ENCODE measurements at places on chromosomes 12 and 14. TPM values are rescaled to one million over a fixed set of nuclear protein-coding genes. Genes with fewer than 3 reads are reported as not detected.

DNA sequence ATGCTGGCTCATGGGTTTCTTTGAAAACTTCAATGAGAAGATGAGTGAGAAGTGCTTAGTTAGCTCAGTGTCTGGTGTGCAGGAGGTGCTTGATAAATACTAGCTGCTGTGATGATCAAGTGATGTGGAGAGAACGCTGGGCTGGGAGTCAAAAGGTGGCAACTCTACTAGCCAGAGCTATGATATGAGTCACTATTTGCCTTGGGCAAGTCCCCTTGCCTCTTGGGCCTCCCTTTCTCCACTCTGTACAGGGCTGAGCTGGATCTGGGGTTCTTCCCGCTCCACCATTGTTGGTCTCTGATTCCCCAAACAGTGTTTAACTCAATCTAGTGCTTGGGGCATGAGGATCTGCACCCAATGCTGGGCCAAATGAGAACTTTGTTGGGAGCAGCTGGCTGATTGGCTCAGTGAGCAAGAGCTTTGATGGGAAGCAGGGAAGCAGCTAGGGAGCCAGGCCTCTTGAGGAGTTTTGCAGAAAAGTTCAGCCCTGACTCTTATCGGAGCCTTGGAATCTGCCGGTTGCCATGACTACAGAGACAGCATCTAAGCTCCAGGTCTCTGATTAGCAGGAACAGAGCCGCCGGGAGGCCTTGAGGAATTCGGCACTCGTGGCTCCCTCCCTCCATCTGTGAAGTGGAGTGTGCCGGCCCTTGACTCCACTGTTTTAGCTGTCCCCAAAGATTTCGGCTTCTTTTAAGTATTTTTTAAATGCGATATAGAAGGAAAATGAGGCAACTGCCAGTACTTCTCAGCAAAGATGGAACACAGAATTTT is 82.1 kb upstream of the HSPB8 start:
- no peak for DNase-seq
- no peak overlapping the region for H3K4me3 ChIP-seq
- H3K4me1 ChIP-seq: no peaks in the 10 kb centered on the region

DNA sequence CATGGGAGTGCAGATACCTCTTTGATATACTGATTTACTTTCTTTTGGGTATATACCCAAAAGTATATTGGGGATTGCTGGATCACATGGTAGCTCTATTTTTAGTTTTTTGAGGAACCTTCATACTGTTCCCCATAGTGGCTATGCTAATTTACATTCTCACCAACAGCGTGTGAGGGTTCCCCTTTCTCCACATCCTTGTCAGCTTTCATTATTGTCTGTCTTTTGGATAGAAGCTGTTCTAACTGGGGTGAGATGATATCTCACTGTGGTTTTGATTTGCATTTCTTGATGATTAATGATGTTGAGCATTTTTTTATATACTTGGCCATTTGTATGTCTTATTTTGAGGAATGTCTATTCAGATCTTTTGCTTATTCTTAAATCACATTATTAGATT is 44.1 kb upstream of the JDP2 start:
- no peak overlapping the region for H3K4me3 ChIP-seq
- H3K4me1 ChIP-seq: no peaks in the 10 kb centered on the region
- no peaks in the 10 kb centered on the region for H3K36me3 ChIP-seq

DNA sequence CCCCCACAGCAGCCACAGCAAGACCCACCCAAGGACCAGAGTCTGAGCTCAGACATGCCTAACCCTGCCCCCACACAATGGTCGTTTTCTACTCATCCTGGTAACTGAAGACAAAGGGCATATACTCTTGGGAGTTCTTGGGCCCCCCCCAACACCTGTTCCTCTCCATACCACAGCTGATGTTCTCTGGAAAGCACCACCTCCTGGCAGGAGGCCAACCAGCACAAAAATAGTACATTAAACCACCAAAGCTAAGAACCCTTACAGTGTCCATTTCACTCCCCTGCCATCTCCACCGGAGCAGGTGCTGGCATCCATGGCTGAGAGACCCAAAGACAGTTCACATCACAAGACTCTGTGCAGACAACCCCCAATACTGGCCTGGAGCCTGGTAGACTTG is 80.6 kb upstream of the DAAM1 start:
- no peaks in the 10 kb centered on the region for H3K27me3 ChIP-seq
- no peaks in the 10 kb centered on the region for H3K36me3 ChIP-seq
- H3K4me3 ChIP-seq: no peak overlapping the region
- H3K27ac ChIP-seq: no peak overlapping the region
- peaks cover 8% of the 10 kb centered on the region for H3K4me1 ChIP-seq

GRCh38 chr14:41285186-41285748 is 321.4 kb upstream of the LRFN5 start:
- H3K27me3 ChIP-seq: no peaks in the 10 kb centered on the region
- H3K27ac ChIP-seq: no peak overlapping the region
- no peaks in the 10 kb centered on the region for H3K36me3 ChIP-seq
- no peak overlapping the region for H3K4me3 ChIP-seq
- no peak for DNase-seq
- H3K4me1 ChIP-seq: no peaks in the 10 kb centered on the region

DNA sequence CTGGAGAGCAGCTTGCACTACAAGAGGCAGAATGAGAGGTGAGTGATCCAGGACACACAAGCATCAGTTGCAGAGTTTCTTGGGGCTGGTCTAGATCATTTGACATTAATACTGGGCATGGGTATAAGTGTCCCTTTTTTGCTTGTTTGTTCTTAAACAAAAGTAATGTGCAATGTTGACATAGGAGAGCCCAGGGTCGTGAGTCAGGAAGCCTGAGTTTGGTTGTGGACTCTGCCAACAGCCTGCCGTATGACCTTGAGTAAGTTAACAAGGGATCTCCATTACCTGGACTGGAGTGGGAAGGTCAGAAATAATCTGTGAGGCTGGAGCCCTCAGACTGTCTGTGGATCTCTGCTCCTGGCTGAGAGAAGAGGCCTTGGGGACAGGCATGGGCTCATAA is 170.3 kb downstream of the KCNA5 start:
- no peaks in the 10 kb centered on the region for H3K36me3 ChIP-seq
- no peak overlapping the region for H3K4me3 ChIP-seq
- H3K27ac ChIP-seq: no peak overlapping the region
- no peak for DNase-seq
- H3K27me3 ChIP-seq: no peaks in the 10 kb centered on the region
- no peaks in the 10 kb centered on the region for H3K4me1 ChIP-seq

DNA sequence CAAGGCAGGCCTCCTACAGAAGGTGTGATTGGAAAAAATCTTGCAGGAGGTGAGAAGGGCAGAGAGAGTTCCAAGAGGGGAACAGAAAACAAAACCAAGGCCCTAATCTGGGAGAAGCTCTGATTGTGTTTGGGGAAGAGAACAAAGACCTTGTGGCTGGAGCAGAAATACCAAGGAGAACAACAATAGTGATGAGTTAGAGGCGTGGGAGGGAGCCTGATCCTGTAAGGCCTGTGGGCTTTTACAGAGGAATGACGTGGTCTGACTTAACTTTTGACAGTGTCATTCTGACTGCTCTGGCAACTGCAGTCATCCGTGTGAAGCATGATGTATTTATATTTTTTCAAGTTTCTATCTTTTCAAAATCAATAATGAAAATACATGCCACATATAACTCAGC is 200.6 kb downstream of the ANO4 start:
- no peak overlapping the region for H3K4me3 ChIP-seq
- no peaks in the 10 kb centered on the region for H3K27me3 ChIP-seq
- H3K27ac ChIP-seq: no peak overlapping the region
- DNase-seq: peak; percentile 78
- H3K36me3 ChIP-seq: no peaks in the 10 kb centered on the region

DNA sequence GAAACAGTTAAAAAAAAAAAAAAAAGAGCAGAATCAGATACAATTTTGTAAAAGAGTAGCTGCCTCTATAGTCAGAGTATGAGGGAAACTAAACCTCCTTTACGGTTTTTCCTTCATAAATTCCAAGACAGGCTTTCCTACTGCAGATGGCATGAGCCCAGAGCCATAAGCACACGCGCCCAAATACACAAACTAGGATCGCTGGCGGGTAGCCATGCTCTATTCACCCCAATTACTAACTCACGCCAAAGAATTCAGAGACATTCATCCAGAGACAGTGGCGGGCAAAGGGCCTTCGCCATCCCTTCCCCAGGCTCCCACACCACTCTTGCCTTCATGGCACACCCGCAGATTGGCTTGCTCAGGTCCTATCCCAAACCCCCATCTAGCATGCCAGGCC is 48.2 kb downstream of the MOK start:
- H3K27me3 ChIP-seq: no peaks in the 10 kb centered on the region
- no peak overlapping the region for H3K4me3 ChIP-seq
- peaks cover 10% of the 10 kb centered on the region for H3K4me1 ChIP-seq
- H3K36me3 ChIP-seq: no peaks in the 10 kb centered on the region

- no peak overlapping the region for H3K4me3 ChIP-seq
- H3K36me3 ChIP-seq: no peaks in the 10 kb centered on the region
- H3K4me1 ChIP-seq: peaks cover 28% of the 10 kb centered on the region
- no peak overlapping the region for H3K27ac ChIP-seq
- DNase-seq: no peak
Observed at GRCh38 chr12:108635201-108635996, 1.7 kb upstream of the SELPLG start.

DNA sequence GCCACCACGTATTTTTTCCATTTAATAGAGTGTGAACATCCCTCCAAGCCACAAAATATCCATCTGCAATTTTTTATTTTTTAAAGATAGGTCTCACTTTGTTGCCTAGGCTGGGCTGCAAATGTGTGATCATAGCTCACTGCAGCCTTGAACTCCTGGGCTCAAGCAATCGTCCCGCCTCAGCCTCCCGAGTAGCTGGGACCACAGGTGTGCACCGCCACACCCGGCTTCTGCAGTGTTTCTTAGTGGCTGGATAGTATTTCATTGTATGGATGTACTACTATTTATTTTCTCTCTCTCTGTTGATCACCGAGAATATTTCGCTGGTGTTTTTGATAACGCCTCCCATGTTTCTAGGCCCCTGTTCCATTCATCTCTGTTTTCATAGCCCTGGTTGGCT is 17.5 kb downstream of the MLXIP start:
- no peak for DNase-seq
- H3K4me1 ChIP-seq: peaks cover 24% of the 10 kb centered on the region
- H3K27ac ChIP-seq: no peak overlapping the region
- no peaks in the 10 kb centered on the region for H3K36me3 ChIP-seq
- no peak overlapping the region for H3K4me3 ChIP-seq

DNA sequence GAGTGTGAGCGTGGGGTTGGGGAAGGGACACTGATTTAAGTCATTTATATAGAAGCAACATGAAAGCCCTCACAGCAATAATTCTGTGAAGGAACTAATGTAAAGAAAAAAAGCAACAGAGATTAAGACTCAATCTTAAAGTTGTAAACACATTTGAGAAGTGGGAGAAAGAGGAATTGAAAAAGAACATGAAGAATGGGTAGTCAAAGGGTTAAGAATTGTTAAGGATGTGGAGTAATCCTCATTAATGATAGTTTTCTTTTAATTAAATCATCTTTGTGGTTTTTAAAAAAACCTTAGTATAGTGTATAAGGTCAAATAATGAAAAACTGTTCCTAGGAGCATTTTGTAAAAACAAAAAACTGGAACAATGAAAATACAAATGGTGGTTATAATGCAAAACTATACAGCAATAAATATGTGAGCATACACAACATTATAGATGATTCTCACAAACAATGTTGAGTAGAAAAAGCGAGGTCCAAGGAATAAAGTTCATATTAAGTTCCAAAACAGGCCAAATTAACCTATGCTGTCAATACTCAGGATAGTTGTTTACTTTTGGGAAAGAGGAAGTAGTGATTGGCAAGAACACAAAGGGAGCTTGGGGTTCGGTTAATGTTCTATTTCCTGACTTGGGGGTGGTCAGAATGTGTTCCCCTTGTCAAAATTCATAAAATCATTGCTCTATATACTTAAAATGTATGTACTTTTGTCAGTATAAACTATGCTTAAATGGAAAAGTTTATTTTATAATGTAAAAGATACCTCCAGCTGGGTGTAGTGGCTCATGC is 120.4 kb upstream of the ATF7IP start:
- H3K27ac ChIP-seq: no peak overlapping the region
- no peaks in the 10 kb centered on the region for H3K36me3 ChIP-seq
- no peaks in the 10 kb centered on the region for H3K27me3 ChIP-seq
- H3K4me1 ChIP-seq: no peaks in the 10 kb centered on the region

DNA sequence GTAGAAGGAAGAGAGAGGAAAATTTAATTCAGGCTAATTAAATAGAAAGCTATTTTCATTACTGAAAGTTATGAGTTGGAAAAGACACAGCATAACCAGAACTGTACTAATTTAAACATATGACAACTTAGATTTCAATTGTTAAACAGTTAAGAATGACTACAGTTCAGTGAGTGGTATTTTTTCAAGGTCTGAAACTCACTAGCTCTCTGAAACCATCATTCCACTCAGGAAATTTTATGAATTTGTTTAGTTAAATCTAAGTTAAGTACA is 62.4 kb downstream of the EPS8 start:
- H3K36me3 ChIP-seq: no peaks in the 10 kb centered on the region
- H3K4me1 ChIP-seq: peaks cover 43% of the 10 kb centered on the region
- no peak for DNase-seq
- no peaks in the 10 kb centered on the region for H3K27me3 ChIP-seq

DNA sequence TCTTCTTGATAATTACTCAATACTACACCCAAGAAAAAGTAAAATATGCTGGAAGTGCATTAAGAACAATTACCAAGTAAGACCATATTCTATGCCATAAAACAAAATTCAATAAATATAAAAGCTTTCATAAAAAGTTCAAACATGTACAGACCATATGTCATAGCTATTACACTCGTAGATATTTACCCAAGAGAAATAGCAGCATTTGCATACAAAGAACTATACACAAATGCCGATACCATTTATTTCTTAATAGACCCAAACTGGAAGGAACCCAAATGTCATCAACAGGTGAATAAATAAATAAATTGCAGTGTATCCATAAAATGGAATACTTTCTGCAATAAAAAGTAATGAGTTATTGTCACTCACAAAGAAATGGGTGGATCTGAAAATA is 78.3 kb upstream of the SLC16A7 start:
- H3K27me3 ChIP-seq: no peaks in the 10 kb centered on the region
- H3K36me3 ChIP-seq: no peaks in the 10 kb centered on the region
- H3K4me3 ChIP-seq: no peak overlapping the region
- no peak overlapping the region for H3K27ac ChIP-seq

The ENDOU gene
- total RNA-seq: not detected

The SMCO3 gene
- under 0.01 TPM for total RNA-seq

The CCER1 gene
- total RNA-seq: not detected

The SHMT2 gene
- 384 TPM for total RNA-seq

Measured in osteoblast (primary cell).